ENCODE measurements at places on chromosomes 4 and X.

DNA sequence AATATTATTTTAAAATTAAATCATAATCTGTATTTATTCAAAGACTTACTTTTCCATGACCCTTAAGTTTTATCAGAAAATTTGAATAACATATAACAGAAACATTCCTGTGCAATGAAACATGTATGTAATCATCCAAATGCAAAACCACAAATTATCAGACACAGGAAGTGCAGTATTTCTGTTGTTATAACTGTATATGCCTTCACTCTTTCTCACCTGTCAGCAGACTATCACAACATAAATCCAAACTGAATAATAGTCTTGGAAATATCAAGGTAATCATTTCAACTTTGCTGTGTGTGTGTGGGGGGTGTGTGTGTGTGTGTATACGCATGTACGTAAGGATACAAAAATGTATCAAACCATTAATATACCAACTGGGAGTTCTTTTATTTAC, 285.9 kb downstream of the SLC7A11 start:
- DNase-seq = no peak

DNA sequence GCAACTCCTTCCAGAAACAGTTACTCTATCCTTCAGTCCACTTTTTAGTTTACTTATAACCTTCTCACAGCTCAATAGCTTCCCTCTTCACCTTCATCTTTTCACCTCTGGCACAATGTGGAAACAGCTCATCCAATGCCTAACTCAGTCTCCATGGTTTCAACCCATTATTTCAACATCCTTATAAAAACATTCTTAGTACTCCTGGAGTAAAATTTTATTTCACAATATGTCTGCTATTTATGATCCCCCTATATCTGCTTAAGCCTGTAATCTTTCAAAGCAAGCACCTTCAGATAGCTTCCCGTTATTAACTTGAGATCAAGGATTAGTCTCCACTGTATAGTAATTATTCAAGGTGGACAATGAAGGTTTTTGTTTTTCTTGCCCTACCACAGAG, 156.3 kb downstream of the GASK1B start:
- DNase-seq = no peak

DNA sequence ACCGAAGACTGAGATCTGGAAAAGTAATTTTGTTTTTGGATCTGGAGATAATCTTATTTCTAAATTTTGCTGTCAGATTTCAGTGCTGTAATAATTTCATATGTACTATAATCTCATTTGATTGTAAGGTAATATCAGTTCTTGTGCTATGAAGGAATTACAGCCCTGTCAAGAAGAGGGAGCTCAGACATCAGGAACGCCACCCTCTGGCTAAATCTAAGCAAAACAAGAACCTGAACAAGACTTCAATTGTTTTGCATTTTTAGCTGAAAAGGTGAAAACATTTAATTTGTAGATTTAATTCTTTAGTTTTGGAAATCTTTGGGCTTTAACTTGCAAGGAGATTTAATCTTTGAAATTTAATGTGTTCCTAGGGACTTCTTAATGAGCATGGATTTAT, 525.4 kb upstream of the HS3ST1 start:
- no peak for DNase-seq

GRCh38 chr4:31104577-31104976, 384.4 kb downstream of the PCDH7 start:
- DNase-seq = no peak

GRCh38 chr4:134178706-134179105, 22.9 kb downstream of the PABPC4L start:
- DNase-seq = no peak

GRCh38 chrX:11351375-11352295, 58.4 kb downstream of the AMELX start:
- DNase-seq = no peak

GRCh38 chr4:120902925-120903324, 19.6 kb downstream of the PRDM5 start:
- no peak for DNase-seq

- no peak for DNase-seq
Measured at GRCh38 chr4:41256740-41257256, at the start of gene UCHL1. Gene UCHL1 (plus strand): TSS chr4:41256928. CDS start chr4:41256977, 49 bp downstream.

DNA sequence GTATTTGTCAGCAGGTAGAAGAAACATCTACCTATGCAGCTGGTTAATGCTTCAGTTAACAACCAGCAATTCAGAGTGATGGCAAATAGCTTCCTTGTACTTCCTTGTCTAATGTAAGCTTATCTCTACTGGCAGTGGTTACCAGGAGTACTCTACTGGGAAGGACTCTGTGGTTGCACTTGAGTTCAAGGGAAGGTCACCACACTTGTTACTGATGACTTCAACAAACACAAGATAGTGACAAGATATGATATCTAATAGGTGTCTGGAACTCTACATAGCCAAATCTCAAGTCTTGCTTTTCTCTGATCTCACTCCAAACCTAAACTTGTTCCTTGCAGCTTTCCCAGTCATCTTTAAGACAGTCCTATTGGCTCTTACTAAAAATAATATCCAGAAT, 1644.9 kb upstream of the TENM3 start:
- DNase-seq = no peak

GRCh38 chr4:78018271-78019049, 38.7 kb upstream of the FRAS1 start:
- no peak for DNase-seq

- no peak for DNase-seq
Measured at GRCh38 chr4:102730968-102731533, 29.7 kb downstream of the MANBA start.

- DNase-seq = no peak
Measured at GRCh38 chr4:127012549-127012948, 620.2 kb upstream of the INTU start.

GRCh38 chrX:107117993-107118321, 665 bp downstream of the RBM41 start:
- DNase-seq = no peak

DNA sequence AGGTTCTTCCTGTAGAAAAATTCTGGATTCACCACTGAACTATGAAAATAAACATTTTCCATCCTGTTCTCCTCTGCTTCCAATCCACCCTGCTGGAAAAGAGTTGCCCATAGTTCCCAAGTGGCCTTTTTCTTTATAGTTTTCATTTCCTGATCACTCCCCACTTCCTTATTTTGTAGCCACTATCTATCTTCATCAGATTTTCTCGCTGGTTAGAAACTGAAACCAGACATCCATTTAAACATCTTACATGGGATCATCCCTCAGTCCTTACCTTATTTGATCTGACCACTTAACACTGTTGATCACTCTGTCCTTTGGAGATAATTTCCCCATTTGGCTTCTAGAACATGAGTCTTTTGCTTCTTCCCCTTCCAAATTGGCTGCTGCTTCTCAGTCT, 42.2 kb upstream of the SCOC start:
- DNase-seq = no peak

DNA sequence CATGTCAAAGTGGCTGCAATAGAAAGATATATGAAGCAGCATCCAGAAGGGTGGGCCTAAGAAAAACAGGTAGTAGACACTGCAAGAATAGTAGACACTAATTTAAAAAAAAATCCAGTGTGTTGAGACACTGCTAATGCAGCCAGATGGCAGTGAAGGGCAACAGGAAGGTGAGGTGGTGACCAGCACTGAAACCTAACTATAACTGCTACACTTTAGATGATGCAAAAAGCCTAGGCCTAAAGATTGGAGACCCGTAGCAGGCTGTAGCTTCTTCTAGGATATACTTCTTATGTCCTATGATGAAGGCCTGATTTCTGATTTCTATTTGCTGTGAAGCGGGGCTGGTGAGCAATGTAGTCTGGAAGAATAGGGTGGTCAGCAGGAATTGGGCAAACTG, 38.7 kb upstream of the SH3KBP1 start:
- DNase-seq = no peak

DNA sequence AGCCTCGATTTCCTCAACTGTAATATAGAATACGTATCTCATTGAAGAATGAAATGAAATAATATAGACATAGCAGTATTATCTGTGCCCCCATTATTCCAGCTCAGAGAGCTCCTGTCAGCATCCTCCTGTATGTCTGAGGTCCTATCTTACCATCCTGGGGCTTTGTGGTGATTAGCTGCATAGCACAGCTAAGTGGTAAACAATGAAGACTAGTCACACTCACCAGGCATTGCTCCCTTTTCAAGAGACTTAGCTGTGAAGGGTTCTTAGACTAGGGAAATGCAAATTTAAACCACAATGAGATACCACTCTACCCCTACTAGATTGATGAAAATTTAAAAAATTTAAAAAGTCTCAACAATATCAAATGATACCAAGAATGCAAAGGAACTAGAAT, 172.9 kb downstream of the SLC39A8 start:
- DNase-seq = no peak

DNA sequence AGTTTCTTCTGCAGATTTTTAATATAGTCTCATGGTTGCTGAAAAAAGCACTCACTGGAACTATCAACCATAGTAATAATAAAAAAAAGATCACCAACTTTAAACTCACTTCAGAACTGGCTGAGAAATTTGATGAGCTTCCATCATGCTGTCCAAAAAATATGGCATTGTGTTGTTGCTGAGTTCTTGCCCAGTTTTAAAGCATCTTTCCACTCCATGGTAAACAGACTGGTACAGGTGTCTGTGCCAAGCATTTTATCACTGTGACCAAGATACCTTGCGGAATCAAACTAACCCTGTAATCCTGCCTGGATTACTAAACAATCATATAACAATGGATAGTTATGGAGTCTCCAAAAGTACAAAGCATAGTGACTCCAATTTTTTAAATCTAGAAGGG, 360.3 kb upstream of the NOCT start:
- no peak for DNase-seq

DNA sequence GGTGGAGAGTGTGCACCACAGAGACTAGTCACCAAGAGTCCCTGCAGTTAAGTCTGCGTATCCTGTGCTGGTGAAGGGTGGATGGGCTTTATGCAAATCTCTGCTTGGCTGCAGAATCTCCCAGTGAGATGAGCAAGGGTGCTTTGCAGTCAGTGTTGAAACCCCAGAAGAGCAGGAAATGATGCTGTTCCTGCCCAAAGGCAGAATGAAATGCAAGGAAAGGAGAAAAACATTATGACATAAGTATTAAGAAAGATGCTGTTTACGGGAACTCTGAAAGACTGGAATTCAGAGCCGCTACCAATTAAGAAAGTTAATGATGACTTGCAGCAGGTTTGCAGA, 25.4 kb upstream of the ACSL1 start:
- no peak for DNase-seq

DNA sequence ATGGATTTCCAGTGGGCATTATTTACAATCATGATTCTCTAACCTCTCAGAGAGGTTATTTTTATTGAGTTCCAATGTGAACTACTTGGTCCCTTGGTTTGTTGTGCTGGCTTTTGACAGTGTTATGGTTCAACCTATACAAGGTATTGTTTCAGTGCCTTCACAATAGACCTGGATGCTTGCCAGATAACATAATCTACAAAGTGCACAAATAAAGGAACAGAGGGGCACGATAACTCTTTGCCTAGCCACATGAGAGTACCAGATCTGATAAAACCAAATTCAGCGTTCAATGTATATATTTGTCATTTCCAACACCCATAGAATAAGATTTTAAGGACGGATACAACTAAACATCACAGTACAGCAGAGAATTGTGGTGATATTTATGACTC, 120.8 kb downstream of the RASL11B start:
- DNase-seq = no peak

DNA sequence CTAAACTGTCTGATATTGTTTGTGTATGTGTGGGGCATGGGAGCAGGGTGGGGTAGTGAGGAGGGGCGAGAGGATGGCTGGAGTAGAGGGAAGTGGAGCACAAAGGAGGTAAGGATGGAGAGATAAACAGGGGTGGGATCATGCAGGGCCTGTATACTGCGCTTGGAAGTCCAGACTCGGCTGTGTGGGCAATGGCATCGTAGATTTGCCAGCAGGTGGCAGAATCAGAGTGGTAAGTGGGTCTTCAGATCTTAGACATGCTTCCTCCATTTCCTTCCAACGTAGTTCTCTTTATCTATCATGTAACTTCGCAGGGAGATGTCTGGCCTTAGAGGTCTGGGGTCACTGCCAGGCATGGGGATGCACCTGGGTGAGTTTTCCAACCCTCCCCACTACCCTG, 155.5 kb downstream of the PDGFRA start:
- DNase-seq = no peak

DNA sequence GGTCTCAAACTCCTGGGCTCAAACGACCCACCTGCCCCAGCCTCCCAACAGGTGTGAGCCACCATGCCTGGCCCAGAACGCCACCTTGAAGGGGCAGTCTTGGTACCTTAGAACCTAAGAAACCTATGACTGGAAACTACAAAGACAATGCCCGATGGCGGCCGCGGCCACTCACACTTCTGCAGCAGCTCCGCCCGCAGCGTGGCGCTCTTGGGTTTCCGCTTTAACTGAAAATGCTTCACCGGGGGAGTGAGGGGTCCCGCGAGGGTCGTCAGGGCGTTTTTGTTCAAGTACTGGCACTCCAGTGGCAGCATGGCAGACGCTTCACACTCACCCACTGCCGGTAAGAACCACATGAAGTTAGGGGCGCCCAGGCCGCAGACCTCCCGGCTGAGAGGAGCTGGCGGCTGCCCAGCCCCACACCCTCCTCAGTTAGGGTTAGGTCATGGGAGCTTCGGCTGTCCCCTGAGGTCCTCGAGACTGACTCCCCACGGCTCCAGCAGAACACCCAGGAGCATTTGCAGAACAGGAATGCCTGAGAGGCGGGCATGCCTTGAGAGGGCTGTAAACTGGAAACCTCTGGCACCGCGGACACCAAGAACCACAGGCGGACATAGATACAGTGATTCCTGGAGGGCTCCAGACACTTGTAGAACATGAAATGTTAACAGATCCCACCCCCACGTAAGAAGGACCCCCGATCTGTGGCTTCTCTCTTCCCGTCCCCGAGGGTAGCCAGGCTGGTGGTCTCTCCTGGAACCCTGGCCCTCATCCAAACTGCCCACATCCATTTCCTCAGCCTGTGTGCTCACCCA, 19.0 kb downstream of the NELFA start:
- DNase-seq = no peak

DNA sequence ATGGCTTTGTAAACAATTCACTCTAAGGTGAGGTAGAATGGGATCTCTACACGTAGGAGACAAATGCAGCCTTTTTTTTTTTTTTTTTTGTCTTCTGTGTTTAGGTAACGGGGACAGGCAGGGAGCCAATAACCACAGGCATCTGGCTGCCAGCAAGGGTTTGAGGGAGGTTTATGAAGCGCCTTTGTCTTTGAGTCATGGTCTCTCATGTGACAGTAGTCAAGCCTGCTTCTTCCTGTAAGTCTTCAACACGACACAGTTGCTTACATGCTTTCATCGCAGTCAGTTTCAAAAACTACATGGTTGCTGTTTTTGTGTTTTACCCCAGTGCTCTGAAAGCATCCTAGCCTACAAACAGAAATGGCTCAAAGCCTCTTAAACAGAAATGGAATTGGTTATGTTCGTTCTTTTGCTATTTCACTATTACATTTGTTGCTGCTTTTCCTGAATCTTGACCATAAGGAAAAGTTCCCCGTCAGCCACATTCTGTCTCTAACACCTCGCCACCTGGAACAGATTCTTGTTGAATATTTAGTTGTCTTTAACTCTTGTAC, 127.8 kb upstream of the METTL14 start:
- no peak for DNase-seq

- DNase-seq = no peak
Measured at GRCh38 chr4:75675004-75675531, 1.9 kb upstream of the G3BP2 start.

- no peak for DNase-seq
Measured at GRCh38 chr4:89215736-89216135, 91.9 kb downstream of the GPRIN3 start.

Measured in stimulated activated CD8-positive, alpha-beta memory T cell treated with anti-CD3 and anti-CD28 coated beads, Interleukin-4, amount 100 ng/mL, for 1 hour (primary cell).